ENCODE measurements at places on chromosomes 3 and 15.

- no peak for DNase-seq
These were observed 1.3 kb upstream of the HRG start for GRCh38 chr3:186664506-186664905.

GRCh38 chr15:31077181-31077580, 24.3 kb downstream of the TRPM1 start:
- no peak for DNase-seq

- DNase-seq = no peak
These were observed 166.2 kb downstream of the UACA start for GRCh38 chr15:70597056-70597603.

- no peak for DNase-seq
These were observed 86.3 kb downstream of the IGF1R start for GRCh38 chr15:98734466-98735199.

GRCh38 chr15:71228403-71228802, 113.1 kb downstream of the THSD4 start:
- no peak for DNase-seq

DNA sequence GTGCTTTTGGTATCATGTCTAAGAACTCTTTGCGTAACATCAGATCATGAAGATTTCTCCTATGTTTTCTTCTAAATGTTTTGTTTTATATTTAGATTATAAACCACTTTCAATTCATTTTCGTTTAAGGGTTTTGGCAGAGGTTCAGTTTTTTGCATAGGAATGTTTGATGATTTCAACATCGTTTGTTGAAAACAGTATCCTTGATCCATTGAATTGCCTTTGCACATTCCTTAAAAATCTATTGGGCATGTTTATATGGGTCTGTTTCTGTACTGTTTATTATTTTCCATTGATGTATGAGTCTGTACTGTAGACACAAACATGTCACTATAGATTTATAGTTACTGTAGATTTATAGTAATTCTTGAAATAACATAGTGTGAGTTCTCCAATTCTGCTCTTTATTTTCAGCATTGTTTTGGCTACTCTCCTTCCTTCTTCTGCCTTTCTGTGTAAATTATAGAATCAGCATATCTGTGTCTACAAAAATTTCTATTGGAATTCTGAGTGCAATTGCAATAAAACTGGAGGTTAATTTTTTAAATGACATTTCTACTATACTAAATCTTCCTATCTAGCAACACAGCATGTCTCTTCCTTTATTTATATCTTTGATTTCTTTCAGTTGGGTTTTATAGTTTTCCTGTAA, 374.0 kb downstream of the SV2B start:
- DNase-seq = no peak

DNA sequence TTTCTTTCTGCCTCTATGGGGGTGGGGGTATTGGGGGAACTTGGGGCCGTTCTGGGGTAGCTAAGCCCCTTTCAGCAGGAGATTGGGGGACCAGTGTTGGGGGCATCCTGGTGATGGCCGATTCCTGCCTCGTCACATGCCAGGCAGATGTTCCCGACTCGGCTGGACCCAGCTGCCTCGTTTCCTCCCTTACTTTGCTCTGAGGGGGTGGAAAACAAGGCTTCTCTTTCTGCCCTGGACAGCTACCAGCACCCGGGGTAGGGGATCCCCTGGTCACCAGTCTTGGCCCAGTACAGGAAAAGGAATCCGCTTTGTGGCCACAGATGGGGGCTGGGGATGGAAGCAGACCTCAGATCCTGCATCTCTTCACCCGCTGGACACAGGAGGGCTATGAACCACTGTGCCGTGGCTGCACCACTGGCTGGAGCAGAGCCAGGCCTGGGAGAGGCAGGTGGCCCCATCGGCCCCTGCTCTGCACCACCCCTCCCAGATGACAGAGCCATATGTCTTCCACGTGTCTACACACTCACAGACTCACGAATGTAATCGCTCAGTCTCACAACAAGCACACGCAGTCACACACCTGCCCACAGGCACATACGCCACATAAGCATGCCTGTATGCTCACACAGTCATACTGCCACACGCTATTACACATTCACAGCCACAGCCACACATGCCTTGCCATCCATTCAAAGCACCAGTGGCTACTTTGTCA, 12.4 kb downstream of the SNX33 start:
- DNase-seq = no peak

- no peak for DNase-seq
These were observed 128.2 kb downstream of the SUCLG2 start for GRCh38 chr3:67526246-67526645.
